Sigmoid colon (tissue), 7 donors: ENCODE measurements at places on chromosomes 4 and X. TPM values are rescaled to one million over a fixed set of nuclear protein-coding genes. Genes with fewer than 3 reads are reported as not detected.

DNA sequence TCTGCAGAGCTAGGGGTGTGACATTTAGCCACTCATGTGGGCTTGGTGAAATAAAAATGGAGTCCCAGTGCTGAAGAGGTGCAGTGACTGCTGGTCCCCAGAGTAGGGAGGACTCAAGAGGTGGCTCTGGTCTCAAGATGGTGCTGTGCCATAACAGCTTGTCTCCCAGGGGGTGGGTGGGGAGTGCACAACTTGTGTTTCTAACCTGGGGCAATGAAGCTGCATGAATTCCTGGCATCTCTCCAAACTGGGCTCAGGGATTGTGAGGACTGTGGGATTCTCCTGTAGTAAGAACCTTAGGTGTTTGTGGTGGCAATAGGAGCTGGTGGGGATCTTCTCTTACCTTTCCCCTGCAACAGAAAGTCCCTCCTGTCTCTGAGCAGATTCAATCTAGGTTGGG, 278.9 kb upstream of the SFRP2 start:
- DNase-seq = no peak

DNA sequence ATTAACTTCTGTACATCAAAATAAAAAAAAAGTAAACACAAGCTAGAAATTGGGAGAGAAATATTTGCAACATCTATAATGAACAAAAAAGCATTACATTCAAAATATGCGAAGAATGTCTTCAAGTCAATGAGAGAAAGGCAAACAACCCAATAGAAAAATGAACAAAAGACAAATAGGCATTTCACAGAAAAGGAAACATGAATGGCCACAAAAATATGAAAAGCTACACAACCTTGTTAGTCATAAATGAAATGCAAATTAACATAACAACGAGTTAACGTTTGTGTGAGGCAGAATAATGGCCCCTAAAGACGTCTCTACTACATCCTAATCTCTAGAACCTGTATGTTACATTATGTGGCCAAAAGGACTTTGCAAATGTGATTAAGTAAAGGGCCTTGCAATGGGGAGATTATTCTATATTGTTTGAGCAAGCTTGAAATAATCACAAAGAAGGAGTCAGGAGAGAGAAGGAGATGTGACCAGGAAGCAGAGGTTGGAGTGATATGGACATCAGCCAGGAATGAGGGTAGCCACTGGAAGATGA, 86.8 kb downstream of the WDFY3 start:
- no peak for DNase-seq

GRCh38 chr4:147347217-147347616, 133.7 kb upstream of the EDNRA start:
- no peak for DNase-seq

- DNase-seq = no peak
Measured at GRCh38 chr4:77235289-77235854, 78.4 kb downstream of the CCNG2 start.

DNA sequence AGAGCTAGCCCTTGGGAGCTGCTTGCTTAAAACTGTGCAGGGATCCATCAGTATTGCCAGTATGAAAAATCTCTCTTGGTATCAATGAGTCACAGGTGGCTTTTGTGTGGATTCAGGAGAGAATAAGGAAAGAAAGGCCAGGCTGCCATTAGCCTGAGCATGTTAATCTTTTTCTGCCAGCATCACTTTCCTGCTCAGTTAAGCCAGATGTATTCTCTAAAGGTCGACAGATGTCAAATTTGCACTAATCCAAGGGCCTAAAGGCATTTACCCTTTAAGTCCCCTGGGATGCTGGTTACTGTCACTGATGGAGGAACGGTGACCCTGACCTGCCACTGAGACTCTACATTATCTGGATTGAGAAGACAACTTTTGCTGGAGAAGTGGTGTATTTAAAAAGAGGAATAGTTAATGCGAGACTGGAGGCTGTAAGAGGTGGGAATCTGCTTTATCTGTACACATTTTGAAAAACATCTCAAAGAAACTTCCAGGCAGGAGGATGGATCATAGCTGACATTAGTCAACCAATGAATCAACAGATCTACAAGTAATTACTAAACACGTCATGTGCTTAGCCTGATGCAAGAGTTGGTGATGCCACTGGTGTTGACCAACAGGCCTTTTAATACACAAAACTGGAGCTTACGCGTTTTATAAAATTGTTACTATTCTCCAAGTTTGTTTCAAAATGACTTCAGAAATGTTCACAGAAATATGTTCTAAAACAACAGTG, 241.4 kb upstream of the ANXA3 start:
- no peak for DNase-seq

GRCh38 chrX:34365471-34365870, 233.4 kb upstream of the FAM47A start:
- no peak for DNase-seq

DNA sequence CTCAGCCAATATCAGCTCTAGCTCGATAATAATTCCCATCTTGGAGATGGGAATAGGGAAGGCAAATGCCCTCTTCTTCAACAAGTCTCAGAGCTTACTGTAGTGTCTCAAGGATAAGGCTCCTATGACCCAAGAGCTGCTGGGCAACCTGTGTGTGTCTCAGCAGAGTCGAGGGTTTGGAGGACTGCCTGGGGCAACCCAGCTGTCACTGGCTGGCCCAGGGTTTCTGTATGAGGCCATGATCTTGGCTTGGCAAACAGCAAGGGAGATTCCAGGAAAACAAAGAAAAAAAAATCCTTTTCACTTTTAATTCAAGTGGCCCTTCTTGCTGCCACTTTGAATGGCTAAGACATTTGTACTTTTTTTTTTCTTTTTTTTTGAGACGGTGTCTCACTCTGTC, 34.4 kb downstream of the TMSB4X start:
- no peak for DNase-seq

DNA sequence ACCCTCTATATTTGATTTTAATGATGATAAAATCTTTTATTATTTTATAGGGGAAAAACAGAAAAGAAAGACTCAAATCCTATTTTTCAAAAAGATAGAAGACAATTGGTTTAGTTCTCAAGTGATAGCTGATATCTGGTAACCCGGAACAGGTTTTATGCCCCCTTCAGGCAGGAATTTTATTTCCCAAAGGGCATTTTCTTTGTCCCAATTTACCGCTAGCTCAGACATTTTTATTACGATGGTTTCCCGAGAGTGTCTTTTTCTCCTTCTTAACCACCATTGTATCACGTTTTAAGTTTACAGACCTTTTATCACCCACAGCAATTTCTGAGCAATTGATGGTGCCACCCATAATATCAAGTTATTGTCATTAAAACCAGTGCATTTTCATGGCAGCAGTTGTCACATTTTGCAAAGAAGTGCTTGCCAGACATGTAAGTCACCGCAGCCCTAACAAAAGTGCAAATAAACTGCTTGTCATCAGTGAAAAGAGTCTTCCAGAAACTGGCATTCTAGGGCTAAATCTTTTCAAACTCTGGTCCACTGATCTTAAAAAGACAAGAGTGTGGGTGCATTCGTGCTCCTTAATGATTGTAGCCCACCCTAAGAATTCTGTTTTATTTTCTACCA, 204.8 kb upstream of the VCX start:
- no peak for DNase-seq

DNA sequence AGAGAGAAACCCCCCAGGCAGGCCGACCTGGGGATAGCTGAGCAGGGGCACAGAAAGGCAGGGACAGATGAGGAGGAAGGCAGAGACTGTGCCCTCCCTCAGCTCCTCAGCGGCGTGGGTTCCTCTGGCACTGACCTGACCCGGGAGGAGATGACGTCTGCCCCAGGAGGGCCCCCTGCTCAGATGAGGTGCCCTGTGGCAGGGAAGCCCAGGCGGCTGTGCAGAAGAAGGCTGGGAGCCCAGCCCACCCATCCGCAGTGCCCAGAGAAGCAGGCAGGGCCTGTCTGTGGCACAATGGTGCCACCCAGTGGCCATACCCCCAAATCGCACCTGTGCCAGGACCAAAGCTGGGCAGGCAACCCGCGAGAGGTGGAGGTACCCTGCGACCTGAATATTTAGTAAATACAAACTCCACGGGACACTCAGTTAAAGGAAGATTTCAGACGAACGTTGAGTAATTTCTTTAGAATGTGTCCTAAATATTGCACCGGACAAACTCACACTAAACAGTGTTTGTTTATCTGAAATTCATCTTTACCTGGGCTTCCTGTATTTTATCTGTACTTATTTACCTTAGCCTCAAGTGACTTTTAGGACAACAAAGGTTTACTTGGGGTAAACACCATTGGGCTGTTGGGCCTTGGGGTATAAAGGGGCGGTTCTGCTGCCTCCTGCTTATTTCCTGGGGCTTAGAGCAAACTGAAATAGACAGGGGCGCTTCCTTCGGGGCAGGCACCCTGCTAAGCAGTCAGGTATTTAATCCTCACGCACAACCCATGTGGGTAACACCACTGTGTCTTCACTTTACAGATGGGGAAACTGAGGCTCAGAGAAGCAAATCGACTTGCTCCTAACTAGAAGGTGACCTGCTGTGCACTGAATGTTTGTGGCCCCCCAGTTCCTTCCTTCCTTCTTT, 46.5 kb upstream of the HMX1 start:
- peak; percentile 65 for DNase-seq

DNA sequence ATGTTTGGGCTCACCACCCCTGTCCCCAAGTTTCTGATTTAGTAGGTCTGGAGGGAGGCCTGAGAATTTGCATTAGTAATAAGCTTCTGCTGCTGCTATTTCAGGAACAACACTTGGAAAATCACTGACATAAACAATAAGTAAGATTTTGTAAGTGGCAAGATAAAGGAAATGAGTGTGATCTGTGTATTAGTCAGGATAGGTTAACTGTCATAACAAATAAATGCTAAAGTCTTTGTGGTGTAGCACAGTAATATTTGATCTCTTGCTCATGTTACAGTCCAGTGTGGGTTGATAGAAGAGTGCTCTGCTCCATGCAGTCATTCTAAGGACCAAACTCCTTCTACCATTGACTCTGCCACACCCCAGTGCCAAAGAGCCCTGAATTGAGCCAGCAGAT, 67.0 kb downstream of the NHS start:
- no peak for DNase-seq

- no peak for DNase-seq
Measured at GRCh38 chrX:134545510-134545909, 85.5 kb downstream of the HPRT1 start.

DNA sequence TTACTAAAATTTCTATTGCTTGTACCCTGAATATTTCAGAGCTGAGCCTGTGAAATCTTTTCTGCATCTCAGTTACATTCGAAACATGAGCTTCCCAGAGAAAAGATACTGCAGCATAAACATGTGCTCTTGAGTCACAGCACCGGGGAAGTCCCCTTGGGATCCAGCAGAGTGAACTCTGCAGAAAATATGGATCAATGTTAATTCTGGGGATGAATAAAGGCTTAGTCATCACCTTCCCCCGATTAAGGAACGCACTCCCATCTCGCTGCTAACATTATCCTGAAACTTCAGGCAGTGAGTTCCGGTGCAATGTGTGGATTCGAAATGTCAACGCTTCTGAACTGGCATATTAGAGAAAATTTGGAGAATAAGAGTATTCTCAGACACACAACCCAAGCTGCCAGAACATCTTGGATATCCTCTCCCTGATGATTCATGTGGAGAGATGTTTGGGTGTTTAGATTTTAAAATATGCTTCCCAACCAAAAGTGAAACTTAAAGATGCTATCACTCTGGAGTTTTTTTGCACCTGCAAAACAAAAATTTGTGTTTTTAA, 90.8 kb downstream of the IRF2 start:
- DNase-seq = peak; percentile 85

- DNase-seq = no peak
Measured at GRCh38 chr4:54750341-54750740, 92.6 kb downstream of the KIT start.

GRCh38 chrX:130523460-130524394, 121.9 kb downstream of the RBMX2 start:
- no peak for DNase-seq

GRCh38 chr4:56093576-56093975, 144.8 kb downstream of the CEP135 start:
- no peak for DNase-seq

DNA sequence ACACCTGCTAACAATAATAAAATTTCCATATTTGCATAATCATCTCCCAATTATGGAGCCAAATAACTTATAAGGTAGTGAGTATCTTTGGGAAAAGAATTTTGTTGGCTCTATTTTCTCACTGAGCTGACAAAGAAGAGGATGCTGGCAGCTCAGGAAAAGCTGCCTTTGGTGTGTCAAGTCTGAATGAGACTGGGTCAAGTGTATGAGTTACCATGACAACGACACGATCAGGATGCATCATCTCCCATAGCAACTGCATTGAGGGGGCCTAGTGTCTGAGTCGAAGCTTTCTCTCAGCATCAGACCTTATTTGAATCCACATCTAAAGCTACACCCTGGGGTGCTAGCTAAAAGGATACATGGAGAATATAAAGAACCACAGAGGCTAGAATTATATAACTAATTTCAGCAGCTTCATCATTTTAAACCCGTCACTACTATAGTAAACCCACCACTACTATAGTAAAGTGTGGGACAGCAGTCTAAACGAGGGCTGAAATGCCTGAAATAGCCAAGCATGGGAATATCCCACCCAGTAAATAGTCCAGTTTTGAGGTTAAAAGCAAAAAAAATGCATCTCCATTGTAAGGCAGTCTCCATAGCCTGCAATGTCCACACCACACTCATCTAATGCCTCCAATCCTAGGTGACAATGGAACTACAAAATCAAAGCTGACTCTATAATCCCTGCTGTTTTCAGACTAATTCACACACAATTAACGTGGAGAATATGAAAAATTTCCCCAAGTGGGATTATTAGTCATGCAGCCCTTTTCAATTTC, 16.0 kb downstream of the GSPT2 start:
- DNase-seq = no peak

- no peak for DNase-seq
Measured at GRCh38 chr4:161841759-161842158, 322.0 kb downstream of the FSTL5 start.

DNA sequence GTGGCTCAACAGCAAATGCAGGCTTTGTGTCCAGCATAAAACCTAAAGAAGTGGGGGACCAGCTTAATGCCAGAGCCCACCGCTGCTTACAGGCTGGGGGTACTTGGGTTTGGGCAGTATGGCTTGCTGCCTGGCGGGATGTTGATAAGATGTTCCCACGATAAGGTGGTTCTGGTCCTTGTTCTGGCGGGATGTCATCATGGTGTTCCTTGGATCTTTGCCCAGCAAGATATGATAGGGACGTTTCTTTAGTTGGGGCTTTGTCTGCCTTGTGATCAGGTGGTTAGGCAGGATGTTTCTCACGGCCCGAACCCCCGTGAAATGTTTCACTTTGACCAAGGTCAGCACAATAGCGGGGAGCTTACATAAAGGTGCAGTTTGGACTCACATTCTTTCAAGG, 35.3 kb downstream of the PNPLA4 start:
- DNase-seq = no peak

GRCh38 chrX:67612231-67612630, 68.4 kb downstream of the AR start:
- no peak for DNase-seq

SYTL5 gene
- 0.14 TPM for total RNA-seq

MRFAP1 gene
- total RNA-seq = 223 TPM

SHROOM2 gene
- 1.8 TPM for total RNA-seq

GAGE12F gene
- not detected for total RNA-seq

NLGN4X gene
- 5.5 TPM for total RNA-seq

PLA2G12A gene
- 18.0 TPM for total RNA-seq

GPRASP2 gene
- 15.0 TPM for total RNA-seq
